NCI-H2171 (cell line): ENCODE measurements at places on chromosomes 11 and 22.

DNA sequence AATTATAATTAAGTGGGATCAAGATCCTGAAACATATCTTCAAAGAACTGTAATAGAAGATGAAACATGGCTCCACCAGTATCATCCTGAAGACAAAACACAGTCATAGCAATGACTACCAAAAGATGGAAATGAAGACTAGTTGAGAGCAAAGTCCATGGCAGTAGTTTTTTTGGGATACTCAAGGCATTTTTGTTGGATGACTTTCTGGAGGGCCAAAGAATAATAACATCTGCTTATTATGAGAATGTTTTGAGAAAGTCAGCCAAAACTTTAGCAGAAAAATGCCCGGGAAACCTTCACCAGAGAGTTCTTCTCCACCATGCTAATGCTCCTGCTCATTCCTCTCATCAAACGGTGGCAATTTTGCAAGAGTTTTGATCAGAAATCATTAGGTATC, 809.4 kb upstream of the RAG2 start:
- no peak for DNase-seq

DNA sequence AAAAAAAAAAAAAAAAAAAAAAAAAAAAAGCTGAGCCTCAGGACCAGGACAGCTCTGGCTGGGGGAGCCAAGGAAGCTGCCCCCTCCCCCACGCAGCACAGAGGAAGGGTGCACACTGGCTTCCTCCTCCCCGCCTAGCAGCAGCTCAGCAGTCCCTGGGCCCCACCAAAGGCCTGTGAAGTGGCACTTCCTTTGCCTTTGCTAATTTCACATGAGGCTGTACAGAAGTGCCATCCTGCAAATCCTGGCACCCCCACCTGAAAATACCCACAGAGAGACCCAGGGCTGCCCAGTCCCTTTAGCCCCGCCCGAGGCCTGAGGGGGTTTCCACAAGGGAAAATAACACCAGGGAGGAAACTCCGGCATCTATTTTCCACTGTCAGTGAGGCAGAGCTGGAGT, 3.9 kb downstream of the RHOG start:
- no peak for DNase-seq

DNA sequence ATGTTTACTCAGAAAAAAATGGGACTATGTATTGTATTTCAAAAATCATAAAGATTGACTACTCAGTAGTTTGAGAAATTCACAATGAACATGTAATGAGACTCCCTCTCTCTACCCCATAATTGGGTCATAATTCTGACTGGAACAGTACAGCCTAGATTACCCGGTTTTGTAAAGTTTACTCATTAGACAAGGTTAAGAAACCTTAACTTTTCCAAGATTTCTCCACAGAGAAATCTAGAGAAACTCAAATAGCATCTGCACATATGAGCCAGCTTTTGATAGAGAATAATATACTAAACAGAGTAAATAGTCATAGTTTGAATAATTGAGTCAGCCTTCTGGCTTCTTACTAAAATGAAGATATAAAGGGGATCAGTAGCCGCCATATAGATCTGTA, 331.1 kb upstream of the MPPED2 start:
- no peak for DNase-seq

DNA sequence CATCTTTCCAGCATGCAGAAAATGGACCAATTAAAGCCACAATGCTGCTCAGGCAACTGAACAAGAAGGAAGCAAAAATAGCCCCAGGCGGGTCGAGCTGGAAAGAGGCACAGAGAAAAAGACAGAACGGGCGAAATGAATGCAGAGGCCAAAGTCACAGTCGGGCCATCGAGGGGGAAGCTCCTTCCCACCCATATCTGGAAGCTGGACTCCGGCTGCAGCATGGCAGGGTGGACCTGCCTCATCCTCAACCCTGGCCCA, 58.6 kb upstream of the PRDM11 start:
- DNase-seq, result no peak
